ENCODE measurements at places on chromosomes 2 and 18.

GRCh38 chr2:177553176-177553884, 160.8 kb downstream of the AGPS start:
- DNase-seq, result no peak

GRCh38 chr2:100542418-100542817, 20.4 kb upstream of the PDCL3 start:
- DNase-seq, result no peak

DNA sequence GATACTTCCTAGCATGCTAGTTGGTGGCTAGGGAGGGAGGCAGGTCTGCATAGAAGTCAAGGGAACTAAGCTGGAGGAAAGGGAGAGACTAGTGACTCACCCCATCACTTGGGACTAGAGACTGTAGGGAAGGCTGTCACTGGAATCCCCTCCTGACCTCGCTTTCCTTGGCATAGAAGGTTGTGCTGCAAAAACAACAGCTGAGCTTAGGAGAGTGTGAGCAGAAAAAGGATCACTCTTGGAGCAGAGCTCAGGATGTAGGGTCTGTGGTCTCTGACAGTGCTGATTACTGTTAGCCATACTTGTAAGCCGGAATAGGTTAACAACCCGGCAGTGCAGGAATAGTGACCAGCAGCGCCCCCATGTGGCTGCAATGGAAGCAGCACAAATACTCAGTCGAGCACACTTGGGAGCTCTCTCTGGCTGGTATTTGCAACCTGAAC, 66.9 kb upstream of the SMAD2 start:
- DNase-seq, result no peak

GRCh38 chr18:58055890-58056558, 12.0 kb downstream of the NEDD4L start:
- no peak for DNase-seq

- DNase-seq, result no peak
Measured at GRCh38 chr2:42792583-42793333, at the start of gene HAAO. Gene HAAO, minus strand, starts transcription at chr2:42792583. Its CDS starts 47 bp downstream, at chr2:42792536.

- DNase-seq, result no peak
Measured at GRCh38 chr2:136244536-136244885, 126.6 kb upstream of the CXCR4 start.

DNA sequence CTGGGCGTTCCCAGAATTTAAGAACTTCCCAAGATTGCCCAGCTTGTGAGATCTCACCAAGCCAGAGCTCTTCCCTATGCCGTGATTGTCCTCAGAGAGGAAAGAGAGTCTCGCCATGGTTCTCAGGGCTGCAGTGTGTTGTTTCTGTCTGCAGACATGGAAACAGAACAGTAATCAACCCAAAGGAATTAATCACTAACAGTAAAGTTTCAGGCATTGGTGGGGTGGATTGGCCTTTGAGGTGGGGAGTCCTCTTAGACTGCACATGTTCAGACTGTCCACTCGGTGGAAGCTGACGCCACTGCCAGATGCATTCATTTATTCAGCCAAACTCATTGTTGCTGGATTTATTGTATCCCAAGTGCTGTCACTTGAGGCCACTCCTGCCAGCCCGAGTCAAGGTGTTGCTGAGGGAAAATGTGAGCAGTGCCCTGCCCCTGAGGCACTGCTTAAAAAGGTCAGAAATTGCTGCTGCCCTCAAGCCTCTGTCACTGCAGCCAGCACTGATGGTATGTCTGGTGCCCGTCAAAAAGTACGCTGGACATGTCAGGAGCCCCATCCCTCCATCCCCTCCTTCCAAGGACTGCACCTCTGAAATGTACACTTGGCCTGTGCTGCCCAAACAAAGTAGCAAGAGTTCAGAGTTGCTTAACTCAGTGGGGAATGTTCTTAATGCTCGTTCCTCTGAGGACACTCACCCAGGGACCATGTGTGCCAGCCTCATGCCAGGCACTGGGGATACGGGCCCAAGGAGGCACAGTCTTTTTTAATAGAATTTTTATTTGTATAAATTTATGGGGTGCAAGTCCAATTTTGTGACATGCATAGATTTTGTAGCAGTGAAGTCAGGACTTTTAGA, 201.0 kb downstream of the GLI2 start:
- DNase-seq, result no peak

DNA sequence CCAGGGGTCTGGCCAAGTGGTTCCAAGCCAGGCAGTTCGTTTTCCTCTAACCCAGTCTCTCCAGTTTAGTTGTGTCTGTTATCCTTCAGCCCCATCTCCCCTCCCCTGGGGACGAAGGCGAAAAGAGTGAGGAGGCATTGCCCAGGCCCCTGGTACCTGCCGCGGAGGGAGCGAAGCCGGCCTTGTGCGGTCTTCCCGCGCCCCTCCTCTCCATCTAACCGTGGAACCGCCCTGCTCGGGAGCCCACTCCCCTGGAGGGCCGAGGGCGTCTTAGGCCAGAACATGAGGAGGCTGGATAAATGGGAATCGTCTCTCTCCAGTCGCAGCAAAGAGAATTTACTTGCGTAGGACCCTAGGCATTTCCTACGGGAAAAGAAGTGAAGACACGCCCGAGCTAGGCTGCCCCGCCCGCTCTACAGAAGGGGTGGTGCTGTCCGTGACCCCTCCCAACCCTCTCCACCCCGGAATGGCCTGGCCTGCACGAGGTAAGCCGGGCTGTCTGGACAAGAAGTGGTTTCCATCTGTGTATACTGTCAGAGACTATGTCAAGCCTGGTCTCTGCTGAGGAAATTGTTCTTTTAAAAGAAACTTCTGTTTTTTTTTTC, 156.2 kb downstream of the MIB1 start:
- no peak for DNase-seq

GRCh38 chr2:217897091-217897715, 105.6 kb downstream of the TNS1 start:
- peak; percentile 60 for DNase-seq

DNA sequence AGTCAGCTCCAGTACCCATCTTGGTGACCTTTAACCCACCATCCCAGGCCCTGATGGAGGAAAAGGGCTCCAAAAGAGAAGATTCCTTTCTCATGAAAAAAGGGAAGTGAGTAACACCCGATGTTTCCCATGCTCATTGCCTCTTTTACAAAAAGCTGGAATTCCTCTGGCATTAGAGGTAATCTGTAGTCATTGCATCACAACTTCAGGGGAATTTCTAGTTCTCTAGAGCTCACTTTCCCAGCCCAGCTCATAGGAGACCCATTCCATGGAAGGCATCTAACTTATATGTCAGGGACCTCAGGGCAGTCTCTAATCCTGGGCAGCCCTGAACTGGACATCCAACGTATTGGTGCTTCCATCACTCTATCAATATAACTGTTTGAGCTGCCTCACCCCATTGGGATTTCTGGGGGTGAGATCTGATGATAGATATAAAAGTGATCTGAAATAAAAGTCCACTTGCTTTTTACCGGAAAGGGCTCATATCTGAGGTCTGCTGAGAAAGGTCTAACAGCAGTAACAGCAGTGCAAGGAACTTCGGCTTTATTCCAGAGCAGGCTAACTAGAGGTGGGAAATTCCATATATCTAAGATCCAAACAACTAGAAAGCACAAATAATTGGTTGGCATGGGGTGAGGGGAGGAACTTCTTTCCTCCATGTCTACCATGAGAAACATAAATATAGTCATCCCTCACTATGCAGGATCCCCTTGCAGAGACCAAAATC, 106.1 kb downstream of the ETAA1 start:
- DNase-seq, result no peak

DNA sequence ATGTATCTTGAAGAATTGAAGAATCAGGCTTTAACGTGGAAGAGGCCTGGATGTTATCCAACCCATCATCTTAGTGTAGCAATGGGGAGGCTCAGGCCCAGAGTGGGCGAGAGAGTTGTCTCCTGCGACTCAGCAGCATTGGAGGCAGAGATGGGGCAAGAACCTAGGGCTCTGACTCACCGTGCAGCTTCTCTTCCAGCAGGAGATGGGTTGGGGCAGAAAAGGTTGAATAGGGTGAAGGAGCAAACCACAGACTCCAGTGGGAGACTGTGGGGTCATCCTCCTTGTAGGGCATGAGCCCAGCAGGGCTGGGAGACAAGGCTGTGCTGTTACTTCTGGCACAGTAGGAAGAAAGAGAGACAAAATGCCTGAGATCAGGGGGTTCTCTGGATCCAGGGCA, 1.4 kb downstream of the IL36RN start:
- no peak for DNase-seq

- DNase-seq, result no peak
Measured at GRCh38 chr2:120862201-120863060, 126.8 kb downstream of the GLI2 start.

DNA sequence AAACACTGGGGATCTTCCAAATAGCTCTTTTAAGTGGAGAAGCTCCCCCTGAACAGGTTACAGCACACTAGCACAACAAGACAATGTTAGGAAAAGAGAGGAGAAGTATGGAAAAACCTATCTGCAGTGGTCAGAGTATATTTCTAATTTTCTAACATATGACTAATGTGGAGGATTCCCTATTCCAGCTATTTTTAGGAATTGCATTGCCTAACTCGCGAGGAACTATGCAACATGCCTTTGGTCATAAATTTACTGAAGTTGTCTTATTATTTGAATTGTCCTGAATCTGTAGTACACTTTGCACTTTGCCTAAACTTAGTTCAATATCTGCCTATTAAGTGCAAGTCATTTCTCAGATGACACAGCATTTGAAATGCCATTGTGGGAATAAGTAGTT, 381.4 kb downstream of the CCDC85A start:
- DNase-seq, result no peak

- DNase-seq, result no peak
Measured at GRCh38 chr2:189870381-189871085, 86.3 kb downstream of the PMS1 start.

DNA sequence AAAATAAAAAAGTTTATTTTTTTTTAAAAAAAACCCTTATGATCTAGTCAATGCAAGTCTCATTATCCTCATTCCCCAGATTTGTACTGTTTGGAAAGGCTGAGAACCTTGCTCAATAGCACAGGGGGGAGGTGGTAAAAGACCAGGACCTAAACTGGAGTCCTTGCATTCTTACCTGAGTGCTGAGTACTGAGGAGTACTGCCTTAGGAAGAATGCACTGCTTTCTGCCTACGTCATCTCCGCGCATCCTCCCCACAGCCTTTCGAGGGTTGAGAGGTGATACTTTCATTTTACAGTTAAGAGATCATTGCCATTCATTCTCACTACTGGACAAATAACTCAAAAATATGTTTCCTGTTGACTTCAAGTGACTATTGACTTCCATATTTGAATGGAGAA, 73.8 kb downstream of the MAP3K20 start:
- DNase-seq, result no peak

DNA sequence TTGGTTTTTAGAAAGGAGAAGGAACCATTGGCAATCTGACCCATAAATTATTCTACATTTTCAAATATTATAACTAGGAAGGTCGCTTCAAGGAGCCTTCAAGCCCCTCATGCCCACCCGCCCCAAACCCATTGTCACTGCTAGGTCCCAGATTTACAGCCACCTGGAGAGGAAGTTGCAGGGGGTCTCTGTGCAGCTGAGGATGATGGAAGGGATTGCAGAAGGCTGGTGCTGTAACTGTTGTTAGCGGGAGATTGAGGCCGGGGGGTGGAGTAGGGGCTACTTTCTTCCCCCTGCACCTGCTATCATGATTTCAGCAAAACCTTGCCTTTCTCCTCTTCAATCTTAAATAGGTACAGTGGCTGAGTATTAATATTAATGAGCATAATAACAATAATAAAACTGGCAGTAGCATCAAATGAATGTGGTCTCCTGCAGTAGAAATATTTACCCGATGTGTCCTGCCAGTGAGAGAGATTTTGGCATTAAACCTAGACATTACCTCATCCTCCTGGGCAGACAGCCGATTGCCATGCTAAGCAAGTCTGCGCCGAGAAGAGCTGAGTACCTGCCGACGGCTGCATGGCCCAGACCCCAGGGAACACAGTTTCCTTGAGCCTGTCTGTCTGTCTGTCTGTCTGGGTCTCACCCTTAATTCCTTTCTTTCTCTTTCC, 225.4 kb downstream of the FAM210A start:
- peak; percentile 70 for DNase-seq

GRCh38 chr2:69781321-69782248, 39.7 kb downstream of the ANXA4 start:
- DNase-seq, result peak; percentile 15

GRCh38 chr18:56413862-56414261, 224.5 kb downstream of the TXNL1 start:
- no peak for DNase-seq
